ENCODE measurements at places on chromosomes 5 and 9.
A peak's percentile ranks its signal among the peaks of the same experiment; 100 is the strongest.

DNA sequence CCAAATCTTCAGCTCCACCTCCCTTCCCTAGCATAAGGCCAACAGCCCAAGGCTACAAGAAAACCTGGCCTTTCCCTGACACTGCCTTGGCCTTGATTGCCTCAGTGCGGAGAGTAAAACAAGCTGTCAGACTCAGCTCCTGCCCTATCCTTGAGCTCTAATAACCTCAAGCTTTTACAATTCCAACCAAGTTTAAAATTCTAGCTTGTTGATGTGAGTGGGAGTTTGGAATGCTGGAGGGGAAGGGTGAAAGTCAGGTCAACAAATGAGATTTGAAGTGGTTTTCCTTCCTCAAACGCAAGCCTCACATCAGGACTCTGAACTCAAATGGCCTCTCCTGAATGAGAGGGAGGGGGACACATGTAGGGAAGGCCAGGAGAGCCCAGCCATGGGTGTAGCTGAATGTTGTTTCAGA is 197.0 kb upstream of the VLDLR start:
- peak; percentile 22 for DNase-seq

GRCh38 chr5:4345850-4346249 is 750.2 kb downstream of the IRX1 start:
- no peak for DNase-seq

DNA sequence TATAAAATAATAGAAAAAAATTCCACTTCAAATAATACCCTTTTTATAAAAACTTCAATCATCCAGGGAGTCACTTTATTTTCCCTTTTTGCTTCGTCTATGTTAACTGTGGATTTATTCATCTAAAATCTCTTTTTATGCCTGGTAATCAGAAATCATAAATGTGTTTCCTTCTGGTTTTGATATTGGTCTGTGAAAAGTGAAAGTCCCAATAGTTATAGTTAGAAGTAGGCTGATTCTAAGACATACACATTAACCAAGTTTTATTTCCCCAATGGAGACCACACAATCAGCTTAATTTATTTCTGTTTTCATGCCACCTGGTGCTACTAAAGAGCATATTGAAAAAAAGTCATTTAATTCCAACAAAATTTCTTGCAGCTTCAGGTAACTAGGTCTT is 45.7 kb downstream of the ZNF474 start:
- DNase-seq, result no peak

- no peak for DNase-seq
Observed at GRCh38 chr9:121331992-121332685, 37.9 kb downstream of the STOM start.

DNA sequence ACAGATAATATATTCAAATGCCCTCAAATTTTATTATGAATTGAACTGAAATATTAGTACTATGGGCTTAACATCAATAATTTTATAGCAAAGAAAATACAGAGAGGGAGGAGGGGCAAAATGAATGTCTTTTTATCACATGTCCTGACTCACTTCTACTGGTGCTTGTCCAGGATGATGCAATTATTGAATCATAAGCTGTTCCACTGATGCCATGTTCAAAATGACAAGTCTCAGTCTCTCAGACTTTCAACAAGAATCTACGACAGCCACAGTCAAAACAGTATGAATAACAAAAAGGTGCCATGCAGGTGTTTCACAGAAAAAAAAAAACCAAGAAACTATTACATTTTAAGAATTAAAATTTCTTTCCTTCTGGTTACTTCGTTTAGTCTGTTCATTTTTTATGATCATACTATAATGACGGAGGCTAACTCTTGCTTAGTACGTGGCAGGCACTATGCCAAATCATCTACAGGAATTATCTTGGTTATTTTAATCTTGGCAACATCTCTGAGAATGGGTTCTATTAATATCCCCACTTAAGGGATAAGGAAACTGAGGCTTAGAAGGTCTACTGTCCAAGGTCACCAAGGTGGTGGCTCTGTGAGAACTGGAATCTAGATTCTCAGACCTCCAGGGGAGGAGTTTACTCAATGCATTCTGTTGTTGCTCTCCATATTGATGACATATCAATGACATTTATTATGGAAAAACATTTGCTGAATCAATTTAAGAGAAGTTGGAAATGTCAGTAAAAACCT is 61.5 kb downstream of the NR3C1 start:
- DNase-seq, result no peak

GRCh38 chr9:92607773-92608172 is 62.2 kb downstream of the IPPK start:
- no peak for DNase-seq

DNA sequence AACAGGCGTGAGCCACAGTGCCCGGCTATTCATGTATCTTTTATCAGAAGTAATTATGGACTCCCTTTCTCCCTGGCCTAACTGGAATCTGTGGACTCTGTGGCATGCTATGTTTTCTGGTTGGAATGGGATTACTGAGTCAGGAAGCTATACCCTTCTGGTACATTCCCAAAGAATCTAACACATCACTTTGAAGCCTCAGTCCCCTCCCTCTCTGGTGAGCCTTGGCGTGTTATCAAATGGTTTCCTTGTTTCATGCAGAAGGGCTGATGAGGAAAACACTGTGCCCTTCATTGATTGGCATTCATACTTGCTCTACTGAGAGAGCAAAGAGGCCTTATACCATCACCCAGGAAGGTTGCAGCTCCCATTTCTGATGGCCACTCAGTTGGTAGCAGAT is 22.9 kb downstream of the C5orf15 start:
- DNase-seq, result no peak

- no peak for DNase-seq
Observed at GRCh38 chr5:104821606-104822005, 1259.0 kb upstream of the NUDT12 start.

- DNase-seq, result no peak
Observed at GRCh38 chr9:82894961-82895821, 167.8 kb downstream of the RASEF start.

GRCh38 chr5:169767938-169768337 is 130.9 kb downstream of the DOCK2 start:
- DNase-seq, result peak; percentile 27

GRCh38 chr9:78664370-78664769 is 367.4 kb downstream of the PSAT1 start:
- no peak for DNase-seq

DNA sequence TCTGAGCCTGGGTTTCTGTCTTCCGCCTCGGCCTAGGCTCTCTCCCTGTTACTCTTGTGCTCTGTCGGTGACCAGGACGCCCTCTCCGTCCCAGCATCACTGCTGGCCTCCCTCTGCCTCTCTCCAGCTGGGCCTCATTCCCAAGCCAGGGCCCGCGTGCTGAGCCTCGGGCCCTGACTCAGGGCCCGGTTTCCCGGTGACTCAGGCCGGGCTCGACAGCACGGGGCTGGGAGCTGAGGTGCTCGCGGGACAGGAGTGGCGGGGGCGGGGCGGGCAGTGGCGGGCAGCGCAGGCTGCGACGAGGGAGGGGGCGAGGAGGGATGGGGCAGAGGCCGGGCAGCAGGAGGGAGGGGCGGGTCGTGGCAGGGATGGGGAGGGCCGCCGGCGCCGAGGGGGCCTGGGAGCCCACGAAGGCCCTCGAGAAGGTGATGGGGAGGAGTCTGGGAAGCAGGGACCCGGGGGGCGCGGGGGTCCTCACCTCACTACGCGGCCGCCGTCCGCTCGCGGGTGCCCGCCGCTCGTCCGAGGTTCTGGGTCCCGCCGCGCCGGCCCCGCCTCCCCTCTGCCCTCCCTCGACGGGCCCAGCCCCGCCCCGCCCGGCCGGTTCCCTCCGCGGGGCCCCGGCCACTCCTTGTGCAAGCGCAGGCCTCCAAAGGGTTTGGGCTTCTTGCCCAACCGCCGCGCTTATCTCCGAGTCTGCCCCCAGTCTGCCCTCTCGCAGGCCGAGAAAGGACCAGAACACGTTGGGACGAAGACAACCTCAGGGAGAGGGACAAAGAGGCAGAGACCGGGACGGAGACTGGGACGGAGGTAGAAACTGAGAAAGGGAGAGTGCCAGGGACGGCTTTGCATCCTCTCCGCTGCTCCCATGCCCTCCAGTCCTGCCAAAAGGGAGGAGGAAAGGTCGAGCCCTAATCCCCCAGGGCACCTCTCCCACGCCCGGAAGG is at the start of gene ARAP3:
ARAP3 (minus strand) TSS at position 536 of the 947 bp plus-strand sequence. CDS start 1,744 bp downstream, outside the sequence.
- DNase-seq, result peak; percentile 90

- peak; percentile 92 for DNase-seq
Observed at GRCh38 chr9:70601000-70601951, 186.8 kb upstream of the KLF9 start.

- no peak for DNase-seq
Observed at GRCh38 chr9:78821126-78821822, 524.3 kb downstream of the PSAT1 start.

GRCh38 chr5:143084407-143084806 is 314.2 kb downstream of the ARHGAP26 start:
- DNase-seq, result no peak

DNA sequence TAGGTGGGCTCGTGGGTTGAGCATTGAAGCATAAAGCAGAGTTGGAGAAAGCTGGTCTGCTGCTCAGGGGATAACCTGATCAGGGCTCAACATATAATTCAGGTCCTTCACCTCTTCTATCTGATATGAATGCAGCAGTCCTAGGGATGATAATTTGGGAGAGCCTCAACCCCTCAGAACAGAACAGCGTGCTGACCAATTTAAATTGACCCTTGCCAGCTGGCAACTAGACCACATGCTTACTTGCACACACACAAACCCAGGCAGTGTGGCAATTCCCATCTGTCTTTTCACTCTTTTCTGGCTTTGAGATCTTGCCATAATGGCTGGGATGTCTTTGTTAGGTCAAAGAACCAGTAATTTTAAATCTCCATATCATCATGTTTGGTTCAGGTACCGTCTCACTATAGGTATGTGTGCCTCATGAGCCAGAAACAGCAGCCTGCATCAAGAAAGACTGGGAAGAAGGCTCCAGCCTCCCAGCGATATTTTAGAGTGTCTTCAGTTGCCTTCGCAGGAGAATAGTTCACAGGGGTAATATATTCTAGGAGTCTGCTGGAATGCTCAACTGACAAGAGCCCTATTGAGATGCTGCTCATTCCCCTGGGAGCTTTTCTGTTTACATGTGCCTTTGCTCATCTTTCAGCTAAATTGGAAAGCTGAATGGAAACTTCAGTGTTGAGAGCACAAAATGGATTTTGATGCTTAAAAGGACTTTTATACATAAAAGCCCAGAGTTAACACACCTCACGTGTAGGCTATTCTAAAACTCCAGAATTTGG is 497.6 kb downstream of the RASEF start:
- DNase-seq, result peak; percentile 11

- DNase-seq, result peak; percentile 27
Observed at GRCh38 chr5:155943516-155944407, 383.2 kb upstream of the SGCD start.

GRCh38 chr5:34707451-34708107 is 51.5 kb downstream of the RAI14 start:
- DNase-seq, result no peak

- DNase-seq, result no peak
Observed at GRCh38 chr5:32520356-32520755, 65.0 kb upstream of the SUB1 start.

- peak; percentile 69 for DNase-seq
Observed at GRCh38 chr5:41835645-41836044, 34.6 kb downstream of the OXCT1 start.

- DNase-seq, result no peak
Observed at GRCh38 chr5:150067405-150067960, 18.9 kb downstream of the CSF1R start.

- DNase-seq, result no peak
Observed at GRCh38 chr9:12699529-12699928, 6.3 kb downstream of the TYRP1 start.

DNA sequence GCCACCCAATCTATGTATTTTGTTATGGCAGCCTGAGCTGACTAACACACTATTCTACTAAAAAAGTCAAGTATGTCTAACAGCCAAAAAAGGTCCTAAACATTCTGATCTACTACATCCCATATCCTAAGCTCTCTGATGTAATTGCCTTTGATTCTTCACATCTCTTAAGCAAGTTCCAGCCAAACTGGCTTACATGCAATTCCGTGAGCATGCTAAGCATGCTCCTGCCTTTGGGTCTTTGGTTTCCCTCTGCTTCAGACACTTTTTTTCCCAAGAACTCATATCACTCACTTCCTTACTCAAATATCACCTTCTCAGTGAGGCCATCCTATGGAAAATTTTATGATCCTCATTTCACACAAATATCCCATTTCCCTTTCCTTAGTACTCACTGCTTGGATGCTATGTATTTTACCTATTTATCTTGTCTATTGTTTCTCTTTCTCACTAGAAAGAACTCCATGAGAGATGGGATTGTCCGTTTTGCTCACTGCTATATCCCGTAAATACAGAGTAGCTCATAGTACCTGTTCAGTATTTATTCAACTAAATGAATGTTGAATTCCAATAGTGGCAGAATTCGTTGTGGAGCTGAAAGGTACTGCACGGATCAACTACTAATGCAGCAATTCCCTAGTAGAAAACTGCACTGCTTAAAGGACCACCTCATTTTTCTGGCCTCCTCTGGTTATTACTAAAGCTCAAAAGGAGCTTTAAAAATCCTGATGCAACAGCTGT is 2.3 kb upstream of the SLC12A2 start:
- no peak for DNase-seq

DNA sequence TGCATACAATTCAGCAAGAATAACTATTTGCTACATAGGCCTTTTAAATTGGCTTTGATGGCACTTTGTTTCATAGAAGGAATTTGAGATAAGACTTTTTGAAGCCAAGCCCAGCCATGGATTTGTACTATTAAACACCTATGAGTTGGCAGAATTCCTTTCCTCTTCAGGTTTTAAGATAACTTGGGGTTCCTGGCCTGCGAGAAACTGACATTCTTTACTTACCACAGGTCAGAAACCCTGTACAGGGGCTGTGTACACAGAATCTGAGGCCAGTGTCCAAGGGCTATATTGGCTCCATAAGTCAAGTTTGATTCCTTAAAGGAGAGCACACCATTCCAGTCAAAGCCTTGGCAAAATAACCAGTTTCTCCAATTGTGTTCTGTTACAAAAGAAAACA is 10.8 kb upstream of the BTNL3 start:
- no peak for DNase-seq

GRCh38 chr9:83987402-83987791 is 6.8 kb downstream of the RMI1 start:
- DNase-seq, result no peak

DNA sequence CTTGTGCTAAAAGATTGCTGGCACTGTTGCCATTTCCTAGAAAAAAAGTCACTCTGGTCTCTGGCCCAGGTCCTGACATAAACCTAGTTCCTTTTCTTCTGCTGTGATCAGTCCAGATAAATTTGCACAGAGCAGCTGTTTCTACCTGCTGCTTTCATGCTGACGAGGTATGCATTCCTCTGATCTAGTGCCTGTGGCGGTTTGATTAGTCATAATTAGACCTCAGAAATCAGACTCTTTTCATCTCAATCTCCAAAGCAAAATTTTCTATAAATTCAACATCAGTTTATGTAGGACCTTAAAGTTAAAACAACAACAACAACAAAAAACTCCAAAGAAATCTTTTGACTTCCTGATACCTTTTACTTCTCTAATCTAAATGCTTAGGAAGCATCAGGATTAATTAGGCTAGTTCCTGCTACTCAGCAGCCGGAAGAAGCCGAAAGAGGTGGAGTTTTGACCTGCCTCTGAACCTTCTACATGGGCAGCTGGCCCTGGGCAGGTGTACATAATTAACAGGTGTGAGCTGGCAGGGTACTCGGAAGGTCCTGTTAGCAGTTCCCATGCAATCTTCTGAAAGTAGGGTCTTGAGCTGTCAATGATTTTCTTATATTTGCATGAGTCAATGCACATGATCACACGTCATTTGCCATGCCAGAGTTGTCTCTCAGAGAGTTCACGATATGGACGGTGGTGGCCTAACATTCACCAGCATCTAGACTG is 83.3 kb upstream of the CCDC112 start:
- DNase-seq, result no peak

GRCh38 chr5:75460942-75461610 is 50.4 kb downstream of the CERT1 start:
- DNase-seq, result no peak

- DNase-seq, result no peak
Observed at GRCh38 chr9:73042155-73042554, 89.3 kb upstream of the ALDH1A1 start.
